Endothelial cell of umbilical vein (primary cell): ENCODE measurements at places on chromosomes 5 and 9. TPM values are rescaled to one million over a fixed set of nuclear protein-coding genes. Genes with fewer than 3 reads are reported as not detected.

Gene ACTL7B
- total RNA-seq: not detected in 2 replicates

Gene LCN9
- not detected in 2 replicates for total RNA-seq

Gene FOXD4L6
- total RNA-seq: 0.35 TPM in 1 of 2 replicates, not detected in the other

Gene PNPLA7
- total RNA-seq: 1.9 TPM in 2 replicates

Gene GFRA3
- not detected in 2 replicates for total RNA-seq

Gene IGFBPL1
- total RNA-seq: not detected in 2 replicates

Gene POU5F2
- total RNA-seq: 1.2 TPM in 2 replicates

Gene ANKRD34B
- not detected in 2 replicates for total RNA-seq

Gene FCN2
- not detected in 2 replicates for total RNA-seq

Gene ARL14EPL
- 0.58 TPM in 1 of 2 replicates, not detected in the other for total RNA-seq

Gene MARVELD2
- total RNA-seq: 6.7 and 7.1 TPM in 2 replicates

Gene QRFP
- total RNA-seq: not detected in 2 replicates

Gene SOWAHA
- not detected in 2 replicates for total RNA-seq

Gene OR13C8
- not detected in 2 replicates for total RNA-seq

Gene NTNG2
- total RNA-seq: 0.88 TPM in 1 of 2 replicates, not detected in the other

Gene HACD4
- total RNA-seq: 1.2 and 1.4 TPM in 2 replicates

Gene KIF24
- total RNA-seq: 4.5 and 4.8 TPM in 2 replicates

Gene IFNA21
- not detected in 2 replicates for total RNA-seq

Gene IFNK
- total RNA-seq: not detected in 2 replicates

Gene EQTN
- not detected in 2 replicates for total RNA-seq

Gene PIP5K1B
- total RNA-seq: 0.27 TPM in 1 of 2 replicates, not detected in the other

Gene CBY3
- total RNA-seq: not detected in 2 replicates

Gene DHFR
- 32.8 and 35.8 TPM in 2 replicates for total RNA-seq

Gene SNCAIP
- 35.9 and 42.0 TPM in 2 replicates for total RNA-seq

Gene TAS2R1
- total RNA-seq: not detected in 2 replicates

Gene SHISAL2B
- total RNA-seq: not detected in 2 replicates

Gene C7
- 0.29 TPM in 1 of 2 replicates, not detected in the other for total RNA-seq
